ENCODE measurements at places on chromosomes 2 and 18.

DNA sequence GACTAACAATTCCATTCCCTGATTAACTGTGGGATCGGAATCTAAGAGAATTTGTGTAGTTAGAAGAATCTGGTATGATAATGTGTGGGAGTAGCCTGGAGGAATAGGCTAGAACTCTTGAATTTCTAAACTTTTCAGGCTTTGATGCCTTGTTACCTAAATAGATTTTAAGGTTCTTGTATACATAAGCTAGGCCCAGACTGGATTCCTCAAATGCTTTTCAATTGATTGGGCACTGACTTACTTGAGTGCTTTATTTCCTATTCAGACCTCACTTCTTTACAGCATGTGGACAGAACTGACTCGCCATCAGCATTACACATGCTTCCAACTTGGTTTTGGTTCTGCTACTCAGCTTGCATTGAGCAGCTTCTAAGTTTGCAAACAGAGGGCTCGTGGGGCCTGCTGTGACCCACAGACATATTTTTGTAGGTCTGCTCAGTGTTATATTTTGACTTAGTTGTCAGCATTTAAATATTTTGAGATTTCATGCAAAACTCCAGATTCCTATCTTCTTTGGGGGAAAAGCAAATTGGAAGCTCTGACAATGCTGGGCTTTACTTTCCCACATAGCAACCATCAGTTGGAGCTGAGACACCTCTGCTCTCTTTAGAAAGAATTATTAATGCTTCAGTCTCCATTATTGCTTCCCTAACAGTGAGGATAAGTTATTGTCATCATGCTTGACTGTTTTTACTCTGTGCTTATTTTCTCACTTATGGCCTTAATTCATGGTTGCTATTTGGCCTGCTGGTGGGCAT is 5.7 kb downstream of the PARD3B start:
- no peak for DNase-seq

- DNase-seq = no peak
Measured at GRCh38 chr18:79753391-79753851, 44.3 kb upstream of the KCNG2 start.

GRCh38 chr2:170425281-170425751 is 247.4 kb downstream of the MYO3B start:
- no peak for DNase-seq

DNA sequence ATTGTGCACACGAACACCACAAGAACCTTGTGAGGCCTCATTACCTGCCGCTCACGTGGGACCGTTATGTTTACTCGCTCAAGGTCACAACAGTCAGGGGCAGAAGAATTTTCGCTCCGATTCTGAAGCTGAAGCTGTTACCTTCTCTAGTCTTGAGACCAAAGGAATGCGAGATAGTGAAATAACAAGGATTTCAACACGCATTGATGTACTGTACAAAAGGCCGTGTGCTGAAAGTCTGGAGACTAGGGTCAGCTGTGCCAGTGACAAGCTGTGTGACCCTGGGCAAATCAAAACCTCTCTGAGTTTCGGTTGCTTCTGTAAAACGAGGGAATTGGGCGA is 583 bp downstream of the NEMP2 start:
- no peak for DNase-seq

- no peak for DNase-seq
Measured at GRCh38 chr2:15638720-15639119, 47.1 kb downstream of the DDX1 start.

DNA sequence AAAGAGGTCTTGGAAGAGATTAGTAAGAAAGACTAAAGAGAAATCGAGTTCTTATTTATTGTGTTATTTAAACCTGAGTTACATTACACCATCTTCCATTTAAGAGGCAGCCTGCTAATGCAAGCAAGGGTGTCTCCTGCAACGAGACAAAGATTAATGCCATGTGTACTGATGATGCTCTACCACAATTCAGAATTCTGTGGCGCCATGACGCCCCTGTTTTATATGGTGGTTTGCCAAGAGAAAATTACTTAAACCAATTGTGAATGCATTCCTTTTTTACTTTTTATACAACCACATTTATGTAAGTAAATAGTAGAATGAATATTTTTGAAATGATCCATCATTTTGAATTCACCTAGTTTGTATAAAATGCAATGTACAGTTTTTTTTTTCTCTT is 356.1 kb upstream of the ZEB2 start:
- no peak for DNase-seq

DNA sequence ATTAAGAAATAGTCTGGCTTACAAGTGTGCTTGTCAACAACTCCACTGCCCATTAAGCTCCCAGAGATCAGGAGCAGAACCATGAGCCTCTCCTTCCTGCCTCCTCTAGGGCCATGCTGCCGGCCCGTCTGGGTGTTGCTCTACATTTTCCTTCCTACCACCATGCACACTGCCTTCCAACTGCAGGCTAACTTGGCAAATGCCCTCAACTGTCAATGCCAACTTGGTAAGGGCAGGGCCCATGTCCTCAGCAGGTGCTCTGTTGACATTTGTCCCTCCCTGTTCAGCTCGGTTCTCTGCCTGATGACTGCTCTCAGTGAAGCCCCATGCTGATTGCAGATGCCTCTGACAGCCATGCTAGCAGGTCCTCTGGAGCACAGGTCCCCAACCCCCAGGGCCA is 345.2 kb downstream of the ALK start:
- DNase-seq = no peak

DNA sequence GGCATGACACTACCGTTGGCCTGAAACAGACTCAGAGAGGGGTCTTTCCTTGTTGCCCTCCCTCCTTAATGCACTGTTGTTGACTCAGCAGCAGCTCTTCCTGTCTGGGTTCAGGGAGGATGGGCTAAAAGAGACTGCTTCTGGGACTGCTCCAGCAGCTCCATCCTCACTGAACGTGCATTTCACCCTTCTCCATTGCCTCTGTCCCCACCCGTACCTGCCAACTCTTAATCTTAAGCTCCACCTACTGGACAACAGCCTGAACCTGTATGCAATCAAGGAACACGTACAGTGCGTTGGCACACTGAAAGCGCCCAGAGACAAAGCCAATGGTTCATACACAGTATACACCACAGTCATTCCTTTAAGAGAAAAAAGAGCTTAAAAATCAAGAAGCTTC is 230.8 kb upstream of the RAB6C start:
- no peak for DNase-seq

DNA sequence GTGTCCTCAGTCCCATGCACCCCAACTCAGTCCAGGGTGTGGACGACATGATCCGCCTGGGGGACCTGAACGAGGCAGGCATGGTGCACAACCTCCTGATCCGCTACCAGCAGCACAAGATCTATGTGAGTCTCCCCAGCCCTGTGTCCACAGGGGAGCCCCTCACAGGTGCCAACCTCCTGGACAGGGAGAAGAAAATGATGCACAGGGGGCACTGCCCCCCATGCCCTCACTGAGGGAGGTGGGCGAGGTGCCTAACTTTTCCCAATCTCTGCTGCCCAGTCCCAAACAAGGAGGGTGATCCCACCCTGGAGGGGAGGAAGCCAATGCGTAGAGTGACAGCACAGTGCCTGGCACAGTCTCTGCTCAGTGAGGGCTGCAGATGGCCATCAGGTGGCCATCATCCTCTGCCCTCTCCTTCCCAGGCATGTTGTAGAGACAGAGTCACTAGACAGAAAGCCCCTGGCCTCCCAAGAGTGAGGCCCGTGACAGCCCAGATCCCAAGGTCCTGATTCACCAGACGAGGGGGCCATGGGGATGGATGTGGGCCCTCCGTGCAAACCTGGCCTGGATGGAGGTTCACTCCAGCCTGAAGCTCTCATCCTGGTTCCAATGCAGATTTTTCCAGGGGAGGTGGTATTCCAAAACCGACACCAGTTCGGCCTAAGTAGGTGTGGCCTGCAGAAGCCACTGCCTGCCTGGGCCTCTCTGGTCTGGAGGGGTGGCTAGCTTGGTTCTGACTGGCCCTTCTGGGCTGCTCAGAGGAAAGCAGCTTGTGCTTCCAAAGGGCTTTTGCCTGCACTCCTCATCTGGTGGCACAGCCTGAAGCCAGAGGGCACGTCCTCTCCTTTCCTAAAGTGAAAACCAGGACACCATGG is 30.0 kb downstream of the MYO7B start:
- DNase-seq = no peak

Measured in esophagus squamous epithelium (tissue), 5 donors.